ENCODE measurements at places on chromosomes 1 and 21.

- no peak for DNase-seq
These were observed 70.0 kb upstream of the MAGI3 start for GRCh38 chr1:113320272-113320671.

GRCh38 chr1:14983277-14983676 is 170.3 kb upstream of the TMEM51 start:
- DNase-seq: no peak

GRCh38 chr1:245621589-245621988 is 466.8 kb downstream of the KIF26B start:
- DNase-seq: no peak

DNA sequence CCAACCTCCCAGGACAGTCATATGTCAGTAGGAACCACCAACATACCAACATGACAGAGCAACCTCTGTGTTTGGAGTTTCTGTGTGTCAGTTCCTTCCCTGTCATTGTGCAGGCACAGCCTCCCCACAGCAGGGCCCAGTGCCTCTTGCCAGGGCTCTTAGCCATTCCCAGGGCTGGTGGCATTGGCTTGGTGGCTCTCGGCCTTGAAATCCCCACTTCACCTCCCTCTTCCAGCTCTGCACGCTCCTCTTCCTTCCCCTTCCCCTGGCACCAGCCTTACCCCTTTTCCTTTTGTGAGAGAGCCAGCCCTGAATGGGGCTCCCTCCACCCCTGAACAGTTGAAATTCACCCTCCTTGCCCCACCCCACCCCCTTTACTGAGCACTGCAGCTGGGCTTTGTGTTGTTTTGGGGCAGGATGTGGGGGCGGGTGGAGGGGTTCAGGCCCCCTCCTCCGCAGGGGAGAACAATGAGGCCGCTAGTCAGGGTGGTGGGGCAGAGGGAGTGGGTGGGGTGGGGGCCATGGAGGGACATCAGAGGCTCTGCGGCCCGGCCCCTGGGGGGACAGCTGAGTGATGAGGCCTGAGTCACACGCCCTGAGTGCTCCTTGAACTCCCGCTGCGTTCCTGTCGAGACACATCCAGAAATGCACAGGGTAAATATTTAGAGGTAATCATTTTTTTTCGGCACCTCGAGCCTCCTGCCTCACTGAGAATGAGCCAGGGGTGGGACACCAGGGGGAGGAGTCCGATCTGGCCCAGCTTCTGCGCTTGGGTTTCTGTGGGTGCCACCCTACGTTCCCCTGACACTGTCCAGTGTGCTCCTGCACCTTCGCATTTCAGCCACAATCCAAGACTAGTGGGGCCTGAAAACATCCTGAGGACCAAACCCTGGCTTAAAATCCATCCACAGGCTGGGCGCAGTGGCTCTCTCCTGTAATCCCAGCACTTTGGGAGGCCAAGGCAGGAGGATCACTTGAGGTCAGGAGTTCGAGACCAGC is 28.6 kb downstream of the LGR6 start:
- no peak for DNase-seq

DNA sequence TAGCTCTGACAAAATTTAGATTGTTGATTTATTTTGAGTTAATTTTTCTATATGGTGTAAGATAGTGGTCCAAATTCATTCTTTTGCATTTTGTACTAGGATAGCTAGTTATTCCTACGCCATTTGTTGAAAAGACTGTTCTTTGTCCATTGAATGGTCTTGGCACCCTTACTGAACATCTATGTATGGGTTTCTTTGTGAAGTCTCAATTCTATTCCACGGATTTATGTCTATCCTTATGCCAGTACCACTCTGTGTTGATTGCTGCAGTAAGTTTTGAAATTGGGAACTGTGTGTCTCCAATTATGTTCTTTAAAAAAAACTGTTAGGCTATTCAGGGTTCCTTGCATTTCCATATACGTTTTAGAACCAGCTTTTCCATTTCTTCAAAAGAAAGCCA is 145.7 kb downstream of the ZNF644 start:
- no peak for DNase-seq

GRCh38 chr1:107477233-107477632 is 336.4 kb downstream of the NTNG1 start:
- no peak for DNase-seq

GRCh38 chr1:41455479-41456332 is 28.8 kb downstream of the EDN2 start:
- peak; percentile 30 for DNase-seq

DNA sequence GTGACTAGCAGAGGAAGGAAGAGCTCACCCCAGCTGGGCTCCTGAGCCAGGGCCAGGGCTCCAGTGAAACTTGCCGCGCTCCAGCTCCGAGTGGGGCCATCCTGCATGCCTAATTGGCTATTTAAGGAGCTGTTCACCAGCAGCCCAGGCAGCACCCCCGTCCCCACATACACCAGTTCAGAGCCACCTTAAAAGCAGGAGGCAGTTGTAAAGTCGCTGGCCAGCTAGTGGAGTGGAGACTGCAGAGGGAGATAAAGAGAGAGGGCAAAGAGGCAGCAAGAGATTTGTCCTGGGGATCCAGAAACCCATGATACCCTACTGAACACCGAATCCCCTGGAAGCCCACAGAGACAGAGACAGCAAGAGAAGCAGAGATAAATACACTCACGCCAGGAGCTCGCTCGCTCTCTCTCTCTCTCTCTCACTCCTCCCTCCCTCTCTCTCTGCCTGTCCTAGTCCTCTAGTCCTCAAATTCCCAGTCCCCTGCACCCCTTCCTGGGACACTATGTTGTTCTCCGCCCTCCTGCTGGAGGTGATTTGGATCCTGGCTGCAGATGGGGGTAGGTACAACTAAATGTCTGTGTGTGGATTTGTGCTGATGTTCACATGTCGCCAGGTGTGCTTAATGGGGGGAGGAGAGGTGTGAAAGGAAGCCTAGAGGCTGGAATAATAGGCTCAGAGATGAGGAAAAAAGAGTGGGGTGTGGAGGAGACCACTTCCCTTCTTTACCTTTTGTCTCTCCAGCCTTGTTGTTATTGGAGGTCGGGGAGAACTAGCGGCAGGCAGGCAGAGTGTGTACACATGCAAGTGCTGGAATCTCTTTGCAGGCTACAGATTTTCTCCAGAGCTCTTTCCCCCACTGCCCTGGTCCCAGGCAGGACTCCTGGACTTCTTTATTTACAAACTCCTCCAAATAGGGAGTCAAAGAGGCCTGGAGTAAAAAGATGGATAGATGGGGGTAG is at the start of gene CA14:
Gene CA14, plus strand, starts transcription at position 151 of the 962 bp plus-strand sequence. Its CDS starts 355 bp downstream, at position 506.
- no peak for DNase-seq

DNA sequence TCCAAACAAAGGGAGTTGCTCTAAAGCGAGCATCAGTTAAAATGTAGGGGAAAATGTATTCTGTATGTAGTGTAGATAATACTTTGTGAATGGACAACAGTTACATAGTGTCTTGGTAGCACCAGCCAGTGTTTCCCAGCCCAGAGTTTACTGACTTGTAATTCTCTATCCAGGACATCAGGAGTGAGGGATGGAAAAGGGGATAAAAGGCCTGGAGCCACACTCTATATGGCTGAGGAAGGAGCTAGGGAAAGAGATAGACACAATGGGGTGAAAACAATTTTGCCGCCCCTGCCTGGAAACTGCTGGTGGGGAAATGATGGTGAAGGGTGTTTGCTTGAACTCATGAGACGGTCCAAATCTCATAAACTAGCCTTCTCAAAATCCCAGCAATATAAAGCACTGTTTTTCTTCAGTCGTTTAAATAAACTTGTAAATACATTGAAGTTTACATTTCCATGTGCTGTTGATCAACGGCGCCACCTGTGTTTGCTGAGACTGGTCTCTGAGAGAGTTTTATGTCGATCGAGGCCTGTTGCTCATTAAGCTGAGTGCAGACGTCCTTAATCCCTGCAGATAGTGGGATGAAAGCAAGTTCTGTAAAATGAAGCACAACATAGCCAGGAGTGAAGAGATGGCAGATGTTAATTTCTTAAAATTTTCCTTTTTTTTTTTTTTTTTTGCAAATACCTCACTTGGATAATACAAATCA is 27.9 kb upstream of the AGO1 start:
- DNase-seq: no peak

- DNase-seq: no peak
These were observed 28.5 kb downstream of the SORT1 start for GRCh38 chr1:109369167-109369746.

DNA sequence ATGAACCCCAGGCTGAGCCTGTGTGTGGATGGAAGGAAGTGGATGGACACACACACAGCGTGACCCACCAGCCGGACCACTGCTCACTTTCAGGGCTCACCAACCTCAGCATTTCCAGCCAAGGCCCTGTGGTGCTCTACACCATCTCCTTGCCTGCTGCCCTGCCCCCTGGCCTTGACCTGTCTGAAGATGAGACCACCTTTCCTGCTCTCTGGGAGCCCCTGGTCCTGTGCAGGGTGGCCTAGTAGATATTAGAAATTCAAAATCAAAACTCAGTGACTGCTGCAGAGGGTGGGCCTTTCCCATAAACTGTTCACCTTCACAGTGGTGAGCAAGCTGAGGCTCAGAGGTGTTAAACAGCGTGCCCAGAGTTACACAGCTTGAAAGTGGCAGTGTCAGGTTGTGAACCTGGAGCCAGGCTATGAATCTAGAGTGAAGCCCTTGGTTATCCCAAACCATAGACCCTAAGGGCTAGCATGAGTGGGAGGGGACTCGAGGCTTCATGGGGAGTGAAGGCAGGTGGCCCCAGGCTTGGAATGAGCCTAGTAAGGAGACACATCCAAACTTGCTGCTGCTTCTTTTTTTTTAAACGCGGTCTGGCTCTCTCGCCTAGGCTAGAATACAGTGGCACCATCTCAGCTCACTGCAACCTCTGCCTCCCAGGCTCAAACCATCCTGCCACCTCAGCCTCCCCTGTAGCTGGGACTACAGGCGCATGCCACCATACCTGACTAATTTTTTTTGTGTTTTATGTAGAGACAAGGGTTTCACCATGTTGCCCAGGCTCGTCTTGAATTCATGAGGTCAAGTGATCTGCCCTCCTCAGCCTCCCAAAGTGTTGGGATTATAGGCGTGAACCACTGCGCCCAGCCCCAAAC is 41.5 kb downstream of the MAN1C1 start:
- DNase-seq: no peak

- DNase-seq: no peak
These were observed 25.2 kb downstream of the PLPPR5 start for GRCh38 chr1:98979463-98979862.

DNA sequence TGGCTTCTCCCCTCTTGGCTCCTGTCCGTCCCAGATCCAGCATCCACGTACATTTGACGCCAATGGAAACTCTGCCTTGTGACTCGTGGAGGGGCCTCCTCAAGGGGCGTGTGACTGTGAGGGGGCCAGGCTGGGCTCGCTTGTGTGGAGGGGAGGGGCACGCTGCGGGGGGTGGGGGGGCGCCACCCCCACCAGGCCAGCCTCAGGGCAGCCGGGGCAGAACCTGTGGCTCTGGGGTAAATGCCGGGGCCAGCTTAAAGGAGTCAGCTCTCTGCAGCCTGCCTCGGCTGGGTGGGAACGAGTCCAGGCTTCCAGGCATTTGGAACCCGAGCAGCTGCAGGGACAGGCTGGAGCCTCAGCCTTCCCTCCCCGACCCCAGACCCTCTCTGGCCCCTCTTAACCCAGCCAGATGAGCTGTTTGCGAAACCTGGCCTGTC is 94.1 kb downstream of the SIK1 start:
- no peak for DNase-seq

GRCh38 chr1:65940126-65940525 is 147.4 kb downstream of the PDE4B start:
- no peak for DNase-seq

GRCh38 chr1:22231995-22232690 is 89.2 kb upstream of the WNT4 start:
- DNase-seq: no peak

GRCh38 chr1:168410464-168410863 is 129.8 kb downstream of the TBX19 start:
- DNase-seq: no peak

DNA sequence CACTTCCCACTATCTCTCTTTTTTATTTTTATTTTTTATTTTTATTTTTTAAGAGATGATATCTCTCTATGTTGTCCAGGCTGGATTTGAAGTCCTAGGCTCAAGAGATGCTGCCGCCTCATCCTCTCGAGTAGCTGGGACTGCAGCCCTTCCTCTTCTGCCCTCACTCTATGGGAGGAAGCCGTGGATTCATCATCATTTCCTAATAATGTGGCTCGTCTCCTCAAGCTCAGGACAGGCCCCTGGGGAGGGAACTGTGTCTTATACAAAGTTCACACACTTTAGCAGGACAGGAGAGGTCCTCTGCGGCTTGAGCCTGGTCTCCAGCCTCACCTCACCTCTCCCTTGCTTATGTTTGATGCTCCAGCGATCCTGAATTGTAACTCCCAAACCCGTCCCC is 16.5 kb upstream of the IFFO2 start:
- DNase-seq: no peak

- no peak for DNase-seq
These were observed 470.4 kb upstream of the USP24 start for GRCh38 chr1:55685560-55685959.

- DNase-seq: no peak
These were observed 5.2 kb upstream of the TNNI1 start for GRCh38 chr1:201426479-201427310.

- DNase-seq: peak; percentile 39
These were observed 1.3 kb downstream of the JAM2 start for GRCh38 chr21:25640202-25640942.

DNA sequence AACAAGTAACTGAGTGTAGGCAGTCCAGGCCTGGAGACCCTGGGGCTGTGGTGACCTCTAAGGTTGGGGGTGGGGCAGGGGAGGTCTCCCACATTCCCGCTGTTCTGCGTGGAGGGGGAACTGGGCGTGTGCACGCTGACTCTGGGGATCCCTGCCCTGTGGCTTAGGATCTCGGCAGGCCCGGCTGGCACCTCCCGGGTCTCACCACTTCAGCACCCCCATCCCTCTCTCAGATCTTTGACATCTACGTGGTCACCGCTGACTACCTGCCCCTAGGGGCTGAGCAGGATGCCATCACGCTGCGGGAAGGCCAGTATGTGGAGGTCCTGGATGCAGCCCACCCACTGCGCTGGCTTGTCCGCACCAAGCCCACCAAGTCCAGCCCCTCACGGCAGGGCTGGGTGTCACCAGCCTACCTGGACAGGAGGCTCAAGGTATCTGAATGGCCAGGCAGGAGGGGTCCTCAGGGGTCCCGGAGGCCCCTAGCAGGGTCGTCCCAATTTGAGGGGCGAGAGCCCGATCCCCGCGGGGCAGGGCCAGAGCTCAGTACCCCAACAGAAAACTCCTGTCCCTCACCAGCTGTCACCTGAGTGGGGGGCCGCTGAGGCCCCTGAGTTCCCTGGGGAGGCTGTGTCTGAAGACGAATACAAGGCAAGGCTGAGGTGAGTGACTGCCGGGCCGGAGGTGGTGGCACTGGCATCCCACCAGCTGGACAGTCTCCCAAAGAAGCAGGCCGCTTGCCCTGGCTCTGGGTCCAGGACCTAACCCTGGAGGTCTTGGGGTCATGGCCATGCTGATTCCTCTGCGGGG is 68.7 kb downstream of the TRIM11 start:
- no peak for DNase-seq

GRCh38 chr1:41239988-41240610 is 2.0 kb downstream of the SCMH1 start:
- DNase-seq: no peak

DNA sequence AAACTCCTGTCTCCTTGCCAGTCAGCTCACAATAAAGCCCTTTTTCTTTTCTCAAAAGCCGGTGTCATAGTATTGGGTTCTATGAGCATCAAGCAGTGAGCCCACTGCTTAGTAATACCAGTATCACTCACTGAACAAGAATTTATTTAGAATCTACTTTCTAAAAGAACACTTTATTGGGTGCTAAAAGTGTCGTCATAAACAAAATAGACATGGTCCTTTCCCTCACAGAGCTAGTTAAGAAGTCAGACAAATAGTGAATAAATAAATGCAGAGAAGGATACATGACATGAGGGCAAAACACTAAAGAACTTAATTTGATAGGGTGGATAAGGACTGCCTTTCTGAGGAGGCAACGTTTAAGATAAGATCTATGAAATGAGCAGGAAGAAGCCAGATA is 32.2 kb downstream of the EVI5 start:
- DNase-seq: peak; percentile 8
